ENCODE measurements at places on chromosomes 7 and 10.

GRCh38 chr10:86699125-86699524 is 30.8 kb downstream of the LDB3 start:
- DNase-seq = no peak

GRCh38 chr7:6649241-6649961 is 12.3 kb downstream of the ZNF316 start:
- DNase-seq = no peak

DNA sequence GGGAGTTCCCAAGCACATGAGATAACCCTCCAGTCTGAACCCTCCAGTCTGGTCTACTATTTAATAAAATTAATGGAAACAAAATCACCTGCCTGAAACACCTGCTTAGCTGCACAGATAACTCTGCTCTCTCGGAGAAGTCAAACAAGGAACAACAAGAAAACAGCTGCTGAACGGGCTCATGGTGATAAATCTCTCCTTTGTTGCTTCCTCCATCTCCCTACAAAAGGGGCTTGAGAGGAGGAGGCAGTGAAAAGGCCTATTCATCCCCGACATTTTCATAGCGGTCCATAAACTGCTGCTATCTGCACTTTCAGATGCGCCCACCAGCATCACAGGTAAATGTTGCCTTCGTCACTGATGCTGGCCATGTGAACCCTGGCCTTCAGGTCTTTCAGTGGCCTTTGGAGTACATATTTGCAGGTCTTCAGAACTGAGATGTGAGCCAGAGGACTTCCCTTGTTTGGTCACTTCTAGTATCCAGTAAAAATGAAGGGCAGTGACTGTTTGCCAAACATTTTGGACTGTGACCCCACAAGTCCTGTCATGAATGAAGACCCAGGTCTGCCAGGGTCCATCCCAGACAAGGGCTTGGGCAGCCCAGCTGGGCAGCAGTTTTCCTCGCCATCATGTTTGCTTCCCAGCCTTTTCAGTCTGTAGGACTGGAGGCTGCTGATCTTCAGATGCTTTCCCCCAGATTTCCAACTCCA is 15.9 kb downstream of the FKBP6 start:
- no peak for DNase-seq

DNA sequence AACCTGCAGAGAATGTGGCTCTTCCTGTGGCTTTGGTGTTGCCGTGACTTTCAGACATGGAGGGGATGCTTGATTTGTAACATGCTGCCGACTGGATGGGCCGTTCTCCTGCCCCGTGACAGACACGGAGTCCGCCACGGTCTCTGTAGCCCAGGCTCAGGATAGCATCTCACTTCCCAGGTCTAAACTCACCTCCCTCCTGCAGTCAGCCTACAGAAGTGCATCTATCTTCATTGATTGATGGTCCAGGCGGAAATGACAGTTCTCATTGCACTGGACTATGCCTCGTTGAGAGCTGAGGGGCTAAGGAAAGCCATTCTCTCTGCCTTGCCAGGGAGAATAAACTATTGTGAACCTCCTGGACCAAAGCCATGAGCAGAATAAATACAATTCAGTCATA is 77.5 kb downstream of the CHN2 start:
- no peak for DNase-seq

GRCh38 chr10:116771101-116771958 is 29.0 kb upstream of the HSPA12A start:
- no peak for DNase-seq

DNA sequence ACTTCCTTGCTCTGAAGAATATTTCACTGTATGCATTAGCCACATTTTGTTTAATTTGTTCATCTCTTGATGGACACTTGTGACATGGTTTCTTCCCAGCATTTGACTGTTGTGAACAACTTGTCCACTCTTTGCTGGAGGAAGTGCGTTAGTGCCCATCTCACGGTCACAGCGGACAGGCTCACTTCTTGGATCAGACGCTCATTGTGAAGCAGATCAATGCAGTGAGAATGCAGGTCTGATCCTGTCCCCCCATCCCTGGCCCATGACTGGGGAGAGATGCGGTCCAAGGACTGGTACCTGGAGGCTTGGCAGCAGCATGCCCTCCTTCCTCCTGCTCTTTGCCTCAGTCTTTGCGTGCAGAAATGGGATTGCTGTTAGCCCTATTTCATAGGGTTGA is 41.5 kb downstream of the DOCK1 start:
- no peak for DNase-seq

DNA sequence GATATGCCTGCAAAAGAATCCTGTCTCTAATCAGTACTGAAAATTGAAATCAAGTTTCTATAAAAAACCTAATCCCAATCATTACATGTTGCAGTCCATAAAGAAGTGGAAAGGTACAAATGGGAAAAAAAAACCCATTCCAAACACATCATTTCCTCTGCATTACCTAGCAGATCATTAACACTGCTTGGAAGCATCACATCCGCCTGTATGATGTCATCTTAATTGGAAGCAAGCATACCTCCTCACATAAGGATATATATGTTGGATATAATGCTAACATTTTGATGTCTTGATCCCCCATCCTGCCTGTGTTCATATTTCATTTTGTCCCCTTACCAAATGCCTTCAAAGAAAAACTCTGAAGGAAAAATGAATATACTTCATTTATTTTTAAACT is 241.3 kb upstream of the AOAH start:
- DNase-seq = no peak

GRCh38 chr7:77940647-77941046 is 142.1 kb downstream of the PHTF2 start:
- DNase-seq = peak; percentile 32
